ENCODE measurements at places on chromosomes 6 and 20.

DNA sequence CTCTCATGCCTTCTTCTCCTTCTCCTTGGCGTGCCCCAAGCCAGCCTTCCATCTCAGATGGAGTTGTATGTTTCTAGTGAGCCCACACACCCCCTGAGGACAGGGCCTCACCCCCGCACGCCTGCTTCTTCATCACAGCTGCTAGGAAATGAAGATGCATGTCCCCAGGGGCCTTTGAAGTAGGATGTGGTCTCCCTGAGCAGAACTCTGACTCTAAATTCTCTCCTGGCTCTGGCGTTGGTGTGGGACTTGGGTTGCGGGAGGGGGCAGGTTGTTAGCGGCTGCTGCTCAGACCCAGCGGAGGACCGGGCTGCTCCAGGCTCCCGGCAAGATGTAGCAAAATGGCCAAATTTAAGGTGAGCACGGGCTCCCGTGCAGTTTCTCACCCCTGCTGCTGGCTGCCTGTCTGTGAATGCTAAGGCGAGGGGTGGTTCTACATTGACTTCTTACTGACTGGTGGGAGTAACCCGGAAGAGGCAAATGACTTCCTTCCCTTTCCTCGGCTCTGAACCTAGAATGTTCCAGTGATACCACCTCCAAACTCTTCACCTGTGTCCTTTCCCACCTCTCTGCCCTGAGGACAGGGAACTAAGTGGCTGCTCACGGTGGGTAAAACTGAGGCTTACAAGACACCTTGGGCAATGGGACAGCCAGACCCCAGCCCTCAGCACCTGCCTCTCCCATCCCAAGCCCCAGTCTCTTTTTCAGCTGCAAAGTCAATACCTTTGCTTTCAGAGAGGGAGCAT is 8.8 kb downstream of the SYNJ2 start:
- DNase-seq = no peak

DNA sequence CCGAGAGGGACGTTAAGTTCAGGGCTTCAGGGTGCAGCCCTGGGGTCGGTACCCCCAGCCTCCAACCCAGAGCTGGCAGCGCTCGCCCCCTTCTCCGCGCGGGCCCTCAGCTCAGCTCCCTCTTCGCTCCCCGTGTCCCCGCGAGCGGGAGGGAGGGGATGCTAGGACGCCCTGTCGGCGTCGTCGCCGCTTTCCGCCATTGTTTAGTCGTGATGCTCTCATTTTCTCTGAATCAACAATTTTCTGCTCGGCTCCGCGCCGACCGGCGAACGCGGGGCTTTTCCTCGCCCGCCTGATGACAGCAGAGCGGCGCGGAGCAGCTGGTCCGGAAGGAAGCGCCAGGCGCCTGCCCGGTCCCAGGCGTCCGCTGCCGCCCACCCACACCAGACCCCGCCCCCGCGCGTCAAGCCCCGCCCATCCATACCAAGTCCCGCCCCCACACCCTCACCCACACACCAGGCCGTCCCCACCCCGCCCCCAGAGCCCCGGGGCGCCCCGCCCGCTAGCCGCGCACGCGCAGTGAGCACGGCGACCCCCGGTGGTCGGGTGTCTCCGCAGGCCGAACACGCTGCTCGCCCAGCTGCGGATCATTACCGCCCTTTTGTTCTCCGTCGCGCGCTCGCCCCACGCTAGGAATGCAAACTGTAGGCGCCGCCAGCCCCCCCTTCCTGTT is 50.1 kb upstream of the SLC32A1 start:
- peak; percentile 81 for DNase-seq

GRCh38 chr6:35319346-35320030 is 21.9 kb downstream of the DEF6 start:
- no peak for DNase-seq

DNA sequence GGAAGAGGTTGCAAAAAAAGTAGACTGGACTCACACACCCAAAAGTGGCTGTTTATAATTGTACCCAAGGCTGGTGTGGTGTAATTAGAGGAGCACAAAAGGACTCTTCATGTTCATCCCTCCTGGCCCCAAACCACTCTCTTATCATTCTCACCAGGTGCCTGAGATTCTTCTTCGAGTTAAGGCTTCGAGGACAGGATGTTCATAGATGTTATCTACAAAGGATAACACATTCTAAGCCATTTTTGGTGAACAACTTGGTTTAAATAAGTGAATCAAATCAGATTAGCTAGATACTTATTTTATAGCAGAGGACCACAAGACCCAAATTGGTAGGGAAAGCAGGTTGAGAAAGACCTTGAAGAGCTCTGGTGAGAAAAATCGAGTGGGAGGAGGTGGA is 73.1 kb upstream of the SUPT3H start:
- DNase-seq = no peak

DNA sequence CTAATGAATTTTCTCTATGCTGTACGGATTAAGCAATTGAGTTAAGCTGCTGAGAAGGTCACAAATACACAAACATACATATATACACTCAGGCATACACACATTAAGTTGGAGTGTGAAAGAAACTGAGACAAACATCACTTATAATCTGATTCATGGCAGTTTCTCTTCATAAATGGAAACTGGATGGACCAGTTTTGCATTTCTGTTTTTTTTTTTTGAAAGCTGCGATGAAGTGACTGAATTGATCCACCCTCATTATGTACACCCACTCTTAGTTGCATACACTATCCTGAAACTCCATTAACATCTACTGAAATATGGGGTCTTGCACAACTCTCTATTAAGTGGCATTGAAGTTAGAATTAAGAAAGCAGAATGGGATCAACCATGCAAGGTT is 32.9 kb upstream of the TENT5A start:
- no peak for DNase-seq

GRCh38 chr20:24359321-24360027 is 110.0 kb upstream of the SYNDIG1 start:
- no peak for DNase-seq

GRCh38 chr6:14275493-14275851 is 157.9 kb downstream of the CD83 start:
- no peak for DNase-seq

DNA sequence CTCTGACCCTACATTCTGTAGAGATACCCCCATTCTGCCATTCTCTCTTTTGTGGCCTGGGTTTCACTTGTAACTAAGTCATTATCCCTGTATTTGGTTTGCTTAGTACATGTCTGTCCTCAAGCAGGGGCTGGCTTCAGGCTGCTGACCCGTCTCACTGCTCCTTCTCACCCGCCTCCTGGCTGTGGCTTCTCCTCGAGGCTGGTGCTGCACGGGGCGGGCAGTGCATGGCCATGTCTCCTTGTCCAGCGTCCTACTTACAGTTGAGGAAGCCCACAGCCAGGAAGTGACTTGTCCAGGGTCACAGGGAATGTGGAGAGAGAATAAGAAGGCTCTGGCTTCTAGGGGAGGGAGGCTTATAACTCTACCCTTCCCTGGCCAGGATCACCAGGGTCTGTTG is 11.3 kb downstream of the GTSF1L start:
- no peak for DNase-seq

GRCh38 chr6:122692175-122692598 is 82.0 kb downstream of the PKIB start:
- DNase-seq = no peak

GRCh38 chr20:22385602-22386305 is 198.6 kb downstream of the FOXA2 start:
- DNase-seq = no peak

GRCh38 chr6:134172020-134172705 is 119.7 kb upstream of the SLC2A12 start:
- no peak for DNase-seq

- DNase-seq = peak; percentile 51
Observed at GRCh38 chr6:56359201-56359899, 112.0 kb upstream of the COL21A1 start.

DNA sequence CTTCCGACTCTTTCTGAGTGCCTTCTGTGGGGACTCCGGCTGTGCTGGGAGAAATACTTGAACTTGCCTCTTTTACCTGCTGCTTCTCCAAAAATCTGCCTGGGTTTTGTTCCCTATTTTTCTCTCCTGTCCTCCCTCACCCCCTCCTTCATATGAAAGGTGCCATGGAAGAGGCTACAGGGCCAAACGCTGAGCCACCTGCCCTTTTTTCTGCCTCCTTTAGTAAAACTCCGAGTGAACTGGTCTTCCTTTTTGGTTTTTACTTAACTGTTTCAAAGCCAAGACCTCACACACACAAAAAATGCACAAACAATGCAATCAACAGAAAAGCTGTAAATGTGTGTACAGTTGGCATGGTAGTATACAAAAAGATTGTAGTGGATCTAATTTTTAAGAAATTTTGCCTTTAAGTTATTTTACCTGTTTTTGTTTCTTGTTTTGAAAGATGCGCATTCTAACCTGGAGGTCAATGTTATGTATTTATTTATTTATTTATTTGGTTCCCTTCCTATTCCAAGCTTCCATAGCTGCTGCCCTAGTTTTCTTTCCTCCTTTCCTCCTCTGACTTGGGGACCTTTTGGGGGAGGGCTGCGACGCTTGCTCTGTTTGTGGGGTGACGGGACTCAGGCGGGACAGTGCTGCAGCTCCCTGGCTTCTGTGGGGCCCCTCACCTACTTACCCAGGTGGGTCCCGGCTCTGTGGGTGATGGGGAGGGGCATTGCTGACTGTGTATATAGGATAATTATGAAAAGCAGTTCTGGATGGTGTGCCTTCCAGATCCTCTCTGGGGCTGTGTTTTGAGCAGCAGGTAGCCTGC is 4.8 kb downstream of the PIM1 start:
- no peak for DNase-seq

GRCh38 chr6:89567630-89568390 is 70.7 kb downstream of the LYRM2 start:
- DNase-seq = no peak

DNA sequence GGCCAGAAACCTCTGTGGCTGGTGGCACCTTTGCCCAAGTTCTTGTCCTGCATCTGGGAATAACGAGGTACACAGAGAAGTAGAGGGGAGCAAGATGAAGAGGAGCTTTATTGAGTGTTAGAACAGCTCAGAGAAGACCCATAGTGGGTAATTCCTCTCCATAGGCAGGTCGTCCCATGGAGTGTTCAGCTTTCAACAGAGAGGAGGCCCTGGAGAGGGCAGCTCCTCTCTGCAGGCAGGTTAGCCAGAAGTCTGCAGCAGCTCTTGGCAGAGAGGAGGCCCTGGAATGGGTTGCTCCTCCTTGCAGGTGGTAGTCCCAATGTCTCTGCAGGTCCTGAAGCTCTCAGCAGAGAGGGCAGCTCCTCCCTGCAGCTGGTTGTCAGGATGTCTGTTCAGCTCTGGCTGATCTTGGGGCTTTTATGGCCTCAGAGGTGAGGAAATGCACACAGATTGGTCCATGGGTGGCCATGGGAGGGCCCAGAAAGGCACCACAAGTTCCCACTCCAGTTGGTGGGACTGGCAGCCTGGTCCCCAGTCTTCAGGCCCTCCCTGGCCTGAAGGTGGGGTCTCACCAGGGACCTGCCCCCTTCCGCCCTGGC is 89.0 kb downstream of the IPCEF1 start:
- DNase-seq = no peak

DNA sequence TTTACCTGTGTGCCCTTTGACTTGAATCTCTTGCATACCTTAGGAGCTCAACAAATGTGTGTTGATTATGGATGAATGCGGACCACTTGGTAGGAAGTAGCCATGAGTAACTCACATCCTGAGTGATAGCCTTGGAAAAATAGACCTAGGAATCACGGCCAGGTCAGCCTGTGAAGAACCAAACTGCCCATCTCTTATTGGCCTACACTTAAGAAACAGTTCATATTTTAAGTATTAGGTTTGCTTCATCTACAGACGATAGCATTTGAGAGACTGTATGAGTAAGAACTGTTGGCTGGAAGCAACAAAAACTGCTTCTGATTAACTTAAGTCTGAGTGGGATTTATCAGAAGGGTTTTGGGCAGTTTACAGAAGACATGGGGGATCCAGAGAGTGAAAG is 320.1 kb upstream of the PRND start:
- DNase-seq = no peak

DNA sequence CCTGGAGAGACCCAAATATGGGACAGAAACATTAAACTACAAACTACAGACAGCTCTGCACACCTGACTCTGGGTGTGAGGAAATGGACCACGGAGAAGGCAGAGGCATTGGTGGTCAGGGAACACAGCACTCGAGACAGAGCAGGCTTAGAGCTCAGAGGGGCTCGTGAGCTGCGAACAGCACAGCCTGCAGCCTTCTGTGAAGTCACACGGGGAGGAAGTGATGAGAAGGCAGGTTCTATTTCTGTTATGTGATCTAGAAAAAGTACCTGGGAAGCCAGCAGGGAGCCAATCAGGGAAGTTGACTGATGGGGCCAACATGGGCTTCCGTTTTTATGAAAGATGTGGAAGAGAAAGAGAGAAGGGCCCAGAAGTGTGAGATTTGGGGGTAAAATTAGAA is 88.9 kb upstream of the SNAP25 start:
- no peak for DNase-seq

DNA sequence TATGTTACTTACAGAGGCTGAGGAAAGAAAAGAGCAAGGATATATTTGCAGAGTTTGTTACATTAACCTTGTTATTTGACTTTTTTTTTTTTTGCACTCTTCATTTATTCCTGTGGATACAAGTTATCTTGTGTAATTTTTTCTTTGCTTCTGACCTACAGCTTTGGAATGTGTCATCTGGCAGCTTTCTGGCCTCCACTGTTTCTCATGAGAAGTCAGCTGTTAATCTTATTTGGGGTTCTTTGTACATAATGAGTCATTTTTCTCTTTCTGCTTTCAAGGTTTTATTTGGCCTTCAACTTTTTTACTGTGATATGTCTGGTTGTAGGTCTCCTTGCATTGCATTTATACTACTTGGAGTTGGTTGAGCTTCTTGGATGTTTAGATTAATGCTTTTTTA is 333.4 kb downstream of the SMOC2 start:
- no peak for DNase-seq

DNA sequence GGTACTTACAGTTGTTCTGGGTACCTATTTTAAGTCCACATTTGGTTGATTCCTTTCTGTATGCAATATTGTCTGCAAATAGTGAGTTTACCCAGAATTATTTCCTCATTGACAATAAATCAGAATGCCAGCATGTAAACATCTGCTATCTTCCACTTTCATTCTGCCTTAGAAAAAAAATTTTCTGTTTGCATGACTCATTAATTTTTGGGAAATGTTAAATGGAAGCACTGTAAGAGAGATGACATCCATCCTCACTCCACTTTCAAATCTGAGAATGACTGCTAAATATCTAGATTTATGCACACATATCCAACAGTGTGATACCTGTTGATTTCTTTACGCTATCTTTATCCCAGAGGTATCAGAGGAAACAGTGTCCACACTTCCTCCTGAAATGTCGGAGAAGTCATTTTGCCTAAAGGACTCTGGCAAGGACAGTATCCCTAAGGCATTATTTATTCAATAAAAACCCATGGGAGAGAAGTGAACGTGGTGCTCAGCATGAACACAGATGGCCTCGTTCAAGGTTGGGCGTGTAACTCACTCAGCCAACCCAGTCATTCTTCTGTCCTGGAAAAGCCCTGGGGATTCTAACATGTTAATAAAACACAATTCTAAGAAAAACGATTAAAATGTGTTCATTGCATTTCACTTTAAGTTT is 780.9 kb downstream of the QKI start:
- DNase-seq = no peak

Data from progenitor cell of endocrine pancreas (in vitro differentiated cells).